Esophagus squamous epithelium (tissue), 5 donors: ENCODE measurements at places on chromosomes 2 and 18. TPM values are rescaled to one million over a fixed set of nuclear protein-coding genes. Genes with fewer than 3 reads are reported as not detected.

The FBLN7 gene
- total RNA-seq, result 1.1 TPM

DNA sequence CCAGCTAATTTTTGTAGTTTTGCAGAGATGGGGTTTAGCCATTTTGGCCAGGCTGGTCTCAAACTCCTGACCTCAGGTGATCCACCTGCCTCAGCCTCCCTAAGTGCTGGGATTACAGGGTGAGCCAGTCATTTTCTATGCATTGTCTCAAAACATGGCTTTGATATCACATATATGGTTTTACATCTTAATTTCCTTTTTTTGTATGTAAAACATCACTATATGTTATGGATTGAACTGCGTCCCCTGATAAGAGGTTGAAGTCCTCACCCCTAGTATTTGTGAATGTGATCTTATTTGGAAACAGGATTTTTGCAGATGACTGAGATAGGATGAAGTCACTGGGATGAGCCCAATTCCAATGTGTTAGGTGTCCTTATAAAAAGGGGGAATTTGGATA, 89.8 kb upstream of the MYCN start:
- no peak for DNase-seq

DNA sequence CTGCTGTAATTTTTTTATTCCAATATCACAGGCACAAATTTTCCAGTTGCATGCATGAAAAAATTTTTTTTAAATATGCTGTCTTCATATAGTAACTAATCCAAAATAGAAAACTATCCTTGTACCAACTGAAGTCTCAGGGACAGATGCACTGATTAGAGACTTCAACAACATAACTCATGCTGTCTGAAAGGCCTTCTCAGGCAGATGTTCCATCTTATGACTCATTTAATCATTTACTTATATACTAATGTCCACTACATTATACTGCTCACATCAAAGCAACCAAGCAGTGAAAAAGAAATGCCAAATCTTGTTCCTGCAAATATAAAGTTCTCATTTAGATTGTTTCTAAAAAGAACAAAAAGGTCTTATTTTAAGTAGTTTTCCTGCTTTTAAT, 53.1 kb downstream of the OLA1 start:
- no peak for DNase-seq

DNA sequence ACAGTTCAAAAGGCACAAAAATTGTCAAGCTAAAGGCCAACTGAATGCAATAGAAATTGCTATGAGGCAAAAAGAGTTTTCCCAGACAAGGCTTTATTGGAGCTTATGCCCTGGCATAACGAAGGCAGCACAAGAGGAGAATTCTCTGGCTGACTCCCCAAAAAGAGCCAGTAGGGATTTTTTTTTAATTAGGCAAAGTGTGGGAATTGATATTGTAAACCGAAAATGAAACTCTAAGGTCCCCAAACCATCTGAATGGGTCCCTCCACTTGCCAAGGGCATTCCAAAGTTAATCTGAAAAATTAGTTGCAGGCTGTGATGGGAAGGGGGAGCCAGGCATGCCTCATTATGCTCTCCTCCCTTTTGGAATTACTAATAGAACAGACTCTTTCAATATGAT, 118.9 kb downstream of the SPOPL start:
- DNase-seq, result no peak

The CD8B gene
- total RNA-seq, result 0.97 TPM

- DNase-seq, result no peak
These were observed 58.6 kb upstream of the FBXO11 start for GRCh38 chr2:47964722-47965434.

DNA sequence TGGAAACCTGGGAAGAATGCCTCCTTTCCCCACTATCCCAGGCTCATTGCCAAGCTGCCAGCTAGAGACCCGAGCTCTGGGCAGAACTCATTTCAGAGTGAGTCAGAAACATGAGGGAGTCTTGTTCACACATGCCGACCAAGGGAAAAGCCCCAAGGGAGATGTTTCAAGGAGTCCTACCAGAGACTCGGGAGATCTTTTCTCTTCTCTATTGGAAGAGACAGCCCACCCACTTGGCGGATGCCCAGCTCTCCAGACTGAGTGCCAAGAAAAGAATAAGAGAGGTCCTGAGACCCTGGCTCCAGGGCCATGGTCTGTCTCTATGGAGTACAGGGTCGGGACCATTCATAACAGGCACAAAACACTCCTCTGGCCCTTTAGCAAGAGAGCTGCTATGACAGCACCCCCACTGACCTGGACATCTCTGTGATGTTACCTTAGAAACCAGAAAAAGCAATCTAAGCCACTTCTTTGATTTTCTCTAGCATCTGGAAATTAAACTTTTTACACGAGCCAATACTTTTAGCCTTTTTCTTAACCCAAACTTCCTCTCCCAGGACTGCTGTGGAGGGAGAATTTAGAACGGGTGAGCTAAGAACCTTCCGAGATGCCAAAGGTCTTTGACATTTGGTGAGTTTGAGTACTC, 18.5 kb upstream of the IGFBP5 start:
- DNase-seq, result no peak

GRCh38 chr18:957829-958228, 53.2 kb downstream of the ADCYAP1 start:
- DNase-seq, result no peak

The GPR45 gene
- total RNA-seq, result not detected

- DNase-seq, result no peak
These were observed 302.7 kb upstream of the ZC3H15 start for GRCh38 chr2:186183406-186183805.

GRCh38 chr18:50429207-50429948, 54.5 kb downstream of the SKA1 start:
- DNase-seq, result no peak

DNA sequence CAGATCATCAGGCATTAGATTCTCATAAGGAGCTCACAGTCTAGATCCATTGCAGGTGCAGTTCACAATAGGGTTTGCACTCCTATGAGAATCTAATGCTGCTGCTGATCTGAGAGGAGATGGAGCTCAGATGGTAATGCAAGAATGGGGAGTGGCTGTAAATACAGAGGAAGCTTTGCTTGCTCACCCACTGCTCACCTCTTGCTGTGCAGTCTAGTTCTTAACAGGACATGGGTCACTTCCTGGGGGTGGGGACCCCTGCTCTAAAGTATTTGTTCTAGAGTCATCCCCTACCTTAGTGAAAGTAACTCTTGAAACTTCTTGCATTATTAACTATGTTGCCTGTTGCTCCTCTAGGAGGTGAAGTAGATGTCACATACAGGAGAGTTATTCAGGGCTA, 171.3 kb upstream of the PARD3B start:
- DNase-seq, result no peak

- DNase-seq, result no peak
These were observed 560.2 kb downstream of the LRP1B start for GRCh38 chr2:141570474-141571131.

DNA sequence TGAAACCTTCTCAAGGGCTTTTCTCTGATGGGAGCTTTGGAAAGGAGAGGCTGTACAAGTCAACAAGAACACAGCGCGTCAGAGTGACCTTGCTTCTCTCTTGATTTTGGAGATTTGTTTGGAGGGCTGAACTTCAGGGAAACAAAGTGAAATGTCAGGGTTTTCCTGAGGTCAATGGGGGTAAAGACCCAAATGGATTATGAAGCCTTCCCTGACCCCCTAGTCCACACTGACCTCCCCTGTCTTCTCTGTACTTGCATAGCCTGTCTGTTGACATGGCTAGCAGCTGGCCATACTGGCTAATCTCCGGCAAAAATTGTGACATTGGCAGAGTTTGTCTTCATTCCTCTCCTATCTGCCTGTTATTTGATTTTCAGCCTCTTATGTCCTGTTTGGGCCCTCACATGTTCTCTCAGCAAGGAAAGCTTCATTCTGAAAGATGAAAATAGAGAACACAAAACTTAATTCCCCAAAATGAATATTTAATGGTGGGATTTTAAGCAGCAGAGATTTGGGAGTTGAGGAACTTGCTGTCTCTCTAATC, 149.3 kb upstream of the HAAO start:
- DNase-seq, result no peak

DNA sequence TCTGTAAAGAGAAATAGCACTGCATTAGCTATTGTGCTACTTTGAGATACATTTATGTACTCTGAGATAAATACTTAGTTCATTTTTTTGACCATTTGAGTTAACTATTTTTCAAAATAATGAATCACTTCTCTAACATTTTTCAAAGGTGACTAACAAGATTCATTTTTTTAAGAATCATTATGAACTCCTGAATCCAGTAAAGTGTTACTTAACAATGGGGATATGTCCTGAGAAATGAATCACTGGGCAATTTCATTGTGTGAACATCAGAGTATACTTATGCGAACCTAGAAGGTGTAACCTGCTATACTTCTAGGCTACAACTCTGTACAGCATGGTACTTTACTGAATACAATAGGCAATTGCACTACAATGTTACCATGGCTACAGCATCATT, 355.8 kb downstream of the ARL6IP6 start:
- no peak for DNase-seq

The CGREF1 gene
- total RNA-seq, result 4.6 TPM

DNA sequence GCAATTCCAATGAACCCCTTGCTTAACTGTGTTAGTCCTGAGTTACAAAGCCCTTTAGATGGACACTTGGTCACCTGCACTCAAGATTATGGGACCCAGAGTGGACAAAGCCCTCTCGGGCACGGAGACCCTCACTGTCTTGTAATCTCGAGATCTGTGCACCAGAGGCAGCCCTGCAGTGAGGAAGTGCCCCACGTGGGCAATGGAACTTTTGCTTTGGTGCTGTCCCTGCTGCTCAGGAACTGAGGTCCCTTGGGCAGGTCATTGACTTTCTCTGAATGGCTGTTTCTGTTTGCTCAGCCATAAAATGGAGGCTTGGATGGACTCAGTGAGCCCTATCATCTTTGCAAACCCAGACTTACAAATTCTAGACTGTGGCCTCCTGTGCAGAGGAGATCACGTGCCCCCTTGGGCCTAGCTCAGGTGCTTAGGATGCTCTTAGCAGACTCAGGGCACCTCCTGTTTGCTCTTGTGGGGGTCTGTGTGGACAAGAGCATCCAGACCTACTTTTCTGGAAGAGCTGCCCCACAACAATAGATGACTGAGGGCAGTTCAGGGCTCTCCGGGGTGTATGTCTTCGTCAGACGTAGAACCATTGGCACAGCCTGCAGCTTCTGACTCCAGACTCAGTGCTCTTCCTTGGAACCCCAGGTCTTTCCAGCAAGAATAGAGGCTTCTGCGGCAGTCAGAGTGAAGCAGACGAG, 94.5 kb upstream of the HS6ST1 start:
- no peak for DNase-seq

The FAM237A gene
- not detected for total RNA-seq

DNA sequence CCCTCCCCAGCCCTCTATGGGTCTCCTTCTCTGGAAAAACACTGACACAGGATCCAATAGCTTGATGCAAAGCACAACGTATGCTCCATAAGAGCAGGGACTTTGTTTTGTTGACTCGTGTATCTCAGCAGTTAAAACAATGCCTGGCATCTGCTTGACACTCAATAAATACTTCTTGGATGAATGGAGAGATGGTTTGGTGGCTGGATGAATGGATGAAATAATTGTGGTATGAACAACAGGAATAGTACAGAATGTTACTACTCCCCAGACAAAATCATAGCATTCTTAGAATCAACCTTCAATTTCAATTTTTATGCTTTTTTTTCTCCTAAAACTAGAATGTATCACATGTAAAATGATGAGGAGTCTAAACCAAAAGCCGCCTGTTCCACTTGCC, 57.4 kb downstream of the KCNE4 start:
- no peak for DNase-seq

The D2HGDH gene
- total RNA-seq, result 27.7 TPM

- no peak for DNase-seq
These were observed 17.4 kb upstream of the SCG2 start for GRCh38 chr2:223619486-223620129.

The DSC2 gene
- 393 TPM for total RNA-seq

GRCh38 chr2:154233231-154233630, 361.5 kb downstream of the GALNT13 start:
- no peak for DNase-seq

The CHST9 gene
- 0.53 TPM for total RNA-seq
